ENCODE measurements at places on chromosomes 7 and 10.

- DNase-seq, result no peak
Measured at GRCh38 chr7:120303105-120303504, 30.1 kb downstream of the KCND2 start.

- DNase-seq, result no peak
Measured at GRCh38 chr10:109741712-109742111, 181.6 kb downstream of the XPNPEP1 start.

DNA sequence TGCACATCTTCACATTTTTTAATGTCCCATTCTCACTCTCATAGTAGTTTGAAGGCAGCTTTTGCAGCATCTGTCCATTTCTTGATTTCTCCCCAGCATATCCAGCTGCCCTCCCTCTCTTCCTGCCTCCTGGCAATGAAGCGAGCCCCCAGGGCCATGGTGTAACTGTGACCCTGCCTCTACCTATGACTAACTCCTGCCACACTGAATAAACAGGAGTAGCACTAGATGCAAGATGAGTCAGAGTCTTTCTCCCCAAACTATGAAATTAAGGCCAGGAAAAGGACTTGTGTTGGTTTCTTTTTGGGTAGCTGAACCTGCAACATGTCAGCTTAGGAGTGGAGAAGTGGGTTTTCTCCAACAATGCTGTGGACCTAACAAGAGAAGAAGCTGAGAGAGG, 329.0 kb downstream of the RNLS start:
- DNase-seq, result no peak

DNA sequence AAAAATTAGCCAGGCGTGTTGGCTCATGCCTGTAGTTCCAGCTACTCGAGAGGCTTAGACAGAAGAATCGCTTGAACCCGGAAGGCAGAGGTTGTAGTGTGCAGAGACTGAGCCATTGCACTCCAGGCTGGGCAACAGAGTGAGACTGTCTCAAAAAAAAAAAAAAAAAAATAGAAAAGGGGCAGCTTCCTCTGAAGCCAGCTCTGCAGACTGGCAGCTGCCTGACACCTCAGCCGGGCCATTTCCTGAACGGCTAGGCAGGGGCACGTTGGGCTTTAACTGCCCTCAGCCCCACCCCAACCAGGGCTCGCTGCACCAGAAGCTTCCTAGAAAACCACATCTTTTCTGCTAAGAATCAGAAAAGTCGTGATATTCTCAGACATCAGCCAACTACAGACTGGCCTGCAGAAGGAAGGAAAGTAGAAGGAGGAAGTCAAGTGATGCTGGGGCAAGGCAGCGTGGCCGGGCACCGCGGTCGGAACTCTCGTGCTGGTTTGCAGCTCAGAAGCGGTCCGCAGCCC, 38.0 kb downstream of the PRKAG2 start:
- no peak for DNase-seq

- no peak for DNase-seq
Measured at GRCh38 chr10:640673-641045, 48.8 kb downstream of the DIP2C start.

DNA sequence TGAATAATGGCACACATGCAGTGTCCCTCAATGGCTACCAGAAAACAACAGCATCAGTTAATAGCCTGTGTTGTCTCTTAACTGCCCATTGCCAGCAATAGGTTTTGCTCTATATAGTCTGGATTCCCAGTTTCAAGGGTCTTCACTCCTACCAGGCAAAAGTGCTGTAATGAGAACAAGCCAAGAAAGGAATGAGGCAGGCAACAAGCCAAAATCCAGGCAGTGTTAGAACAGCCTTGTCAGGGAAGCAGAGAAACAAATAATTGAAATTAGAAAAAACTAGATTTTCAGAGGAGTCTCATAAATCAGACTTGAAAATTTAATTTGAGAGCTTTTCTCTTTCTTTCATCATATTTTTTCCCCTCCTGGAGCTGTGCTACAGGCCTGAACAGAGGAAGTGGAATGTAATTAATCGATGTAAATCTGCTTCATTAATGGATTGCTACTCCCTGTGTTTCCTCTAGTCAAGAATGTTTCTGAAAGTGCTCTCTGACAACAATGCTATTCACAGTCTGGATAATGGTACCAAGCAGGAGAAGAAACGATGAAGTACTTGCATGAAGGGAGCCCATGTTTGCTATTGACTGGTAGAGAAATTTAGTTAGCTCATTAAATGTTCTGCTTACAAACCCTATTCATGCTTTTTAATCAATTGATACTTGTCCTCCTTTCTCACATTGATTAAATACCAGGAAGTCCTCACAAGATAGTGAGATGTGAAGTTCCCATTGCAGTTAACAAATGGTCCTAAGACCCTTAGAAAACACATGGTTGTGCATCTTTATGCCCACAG, 202.0 kb upstream of the LRRTM3 start:
- no peak for DNase-seq

DNA sequence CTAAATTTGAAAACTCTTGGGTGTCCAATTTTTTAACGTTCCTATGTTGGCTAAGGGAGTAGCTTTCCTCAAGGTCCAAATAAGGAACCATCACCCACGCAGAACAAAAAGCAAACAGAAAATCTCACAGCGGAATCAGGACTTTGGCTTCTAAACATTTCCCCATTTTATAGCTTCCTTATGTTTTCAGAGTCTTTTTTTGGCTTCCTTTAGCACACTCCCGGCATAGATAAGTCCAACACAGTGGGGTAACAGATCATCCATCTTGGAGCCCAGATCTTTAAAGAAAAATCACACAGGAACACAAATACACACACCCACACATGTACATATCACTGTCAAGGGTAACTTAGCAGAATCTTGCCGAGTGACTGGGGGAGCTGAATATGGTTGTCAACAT, 4.2 kb upstream of the TCF7L2 start:
- no peak for DNase-seq

DNA sequence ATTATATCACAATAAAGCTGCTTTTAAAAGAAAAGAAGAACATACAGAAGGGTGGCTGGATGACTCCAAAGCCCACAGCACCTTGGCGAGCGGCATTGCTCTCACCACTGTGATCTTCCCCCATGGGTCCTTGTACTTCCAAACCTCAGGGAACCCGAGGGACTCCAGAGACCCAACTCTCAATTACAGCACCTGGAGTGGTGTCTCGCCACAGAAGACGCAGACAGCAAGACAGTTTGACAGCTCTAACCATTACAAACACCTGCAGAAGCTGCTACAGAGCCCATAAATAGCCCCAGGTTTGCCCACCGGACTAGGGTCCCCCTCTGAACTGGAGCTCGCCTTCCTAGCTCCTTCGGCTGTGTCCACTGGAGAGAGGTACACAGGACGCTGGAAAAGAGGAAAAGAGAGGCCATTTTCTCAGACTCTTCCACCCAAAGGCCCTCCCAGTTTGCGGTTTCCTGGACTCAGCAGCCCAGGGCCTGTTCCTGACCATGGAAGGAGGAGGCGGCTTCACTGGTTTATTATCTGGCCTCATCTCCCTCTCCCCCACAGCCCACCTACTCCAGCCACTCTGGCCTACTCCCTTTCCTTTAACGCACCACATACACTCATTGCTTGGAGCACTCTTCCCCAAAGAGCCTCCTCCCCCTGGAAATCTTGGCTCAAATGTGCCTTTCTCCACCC, 1.9 kb downstream of the PIK3AP1 start:
- DNase-seq, result no peak

- DNase-seq, result no peak
Measured at GRCh38 chr10:79074732-79075131, 6.0 kb downstream of the ZMIZ1 start.

DNA sequence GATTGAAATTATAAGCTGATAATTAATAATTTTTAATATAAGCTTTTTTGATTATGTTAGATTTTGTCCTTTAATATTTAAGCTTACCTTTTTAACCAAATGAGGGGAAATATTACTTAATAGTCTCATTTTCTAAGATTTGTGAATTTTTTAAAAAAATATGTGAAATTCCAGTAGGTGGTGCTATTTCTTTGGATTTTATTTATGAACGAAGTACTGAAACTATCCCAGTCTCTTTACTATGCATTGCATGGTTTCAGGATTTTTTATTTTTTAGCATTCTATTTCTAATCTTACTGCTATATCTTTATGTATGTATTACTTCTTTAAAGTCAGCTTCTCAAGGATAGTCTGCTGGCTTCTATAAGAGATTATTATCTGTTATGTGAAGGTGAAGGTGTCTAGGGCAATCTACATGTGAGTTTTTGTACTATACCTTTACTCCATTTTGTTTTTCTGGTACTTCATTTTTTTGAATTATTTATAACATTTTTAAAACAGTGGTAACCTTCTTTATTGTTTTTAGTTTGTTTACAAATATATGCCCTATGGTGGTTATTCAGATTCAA, 78.3 kb downstream of the ATRNL1 start:
- DNase-seq, result no peak
